Activated T-helper 2 cell treated with anti-CD3 and anti-CD28 coated beads, Interferon-gamma antibody, Interleukin-2, Interleukin-4, amounts not matched to agents 10 μg/mL and 5 μg/mL and 100 μg/mL, durations not matched to agents 14 hours and 24 hours and 36 hours (primary cell): ENCODE measurements at places on chromosomes 1 and 21.

GRCh38 chr1:174700775-174701174, 253.0 kb downstream of the GPR52 start:
- H3K27ac ChIP-seq, result no peak overlapping the region
- no peak overlapping the region for H3K4me3 ChIP-seq
- H3K36me3 ChIP-seq, result no peaks in the 10 kb centered on the region

GRCh38 chr1:164511001-164511705, 47.8 kb upstream of the PBX1 start:
- no peaks in the 10 kb centered on the region for H3K27me3 ChIP-seq
- H3K4me1 ChIP-seq, result no peaks in the 10 kb centered on the region
- H3K27ac ChIP-seq, result no peak overlapping the region
- H3K36me3 ChIP-seq, result no peaks in the 10 kb centered on the region
- DNase-seq, result no peak

GRCh38 chr1:117312453-117313138, 54.7 kb upstream of the MAN1A2 start:
- no peak overlapping the region for H3K4me3 ChIP-seq
- H3K4me1 ChIP-seq, result no peaks in the 10 kb centered on the region
- no peak overlapping the region for H3K27ac ChIP-seq

GRCh38 chr1:220281159-220281574, 8.9 kb upstream of the RAB3GAP2 start:
- H3K36me3 ChIP-seq, result no peaks in the 10 kb centered on the region
- H3K4me3 ChIP-seq, result no peak overlapping the region
- peaks cover 25% of the 10 kb centered on the region for H3K27me3 ChIP-seq
- no peak overlapping the region for H3K27ac ChIP-seq
- no peak for DNase-seq
- no peaks in the 10 kb centered on the region for H3K4me1 ChIP-seq
